ENCODE measurements at places on chromosomes 1 and 21.

DNA sequence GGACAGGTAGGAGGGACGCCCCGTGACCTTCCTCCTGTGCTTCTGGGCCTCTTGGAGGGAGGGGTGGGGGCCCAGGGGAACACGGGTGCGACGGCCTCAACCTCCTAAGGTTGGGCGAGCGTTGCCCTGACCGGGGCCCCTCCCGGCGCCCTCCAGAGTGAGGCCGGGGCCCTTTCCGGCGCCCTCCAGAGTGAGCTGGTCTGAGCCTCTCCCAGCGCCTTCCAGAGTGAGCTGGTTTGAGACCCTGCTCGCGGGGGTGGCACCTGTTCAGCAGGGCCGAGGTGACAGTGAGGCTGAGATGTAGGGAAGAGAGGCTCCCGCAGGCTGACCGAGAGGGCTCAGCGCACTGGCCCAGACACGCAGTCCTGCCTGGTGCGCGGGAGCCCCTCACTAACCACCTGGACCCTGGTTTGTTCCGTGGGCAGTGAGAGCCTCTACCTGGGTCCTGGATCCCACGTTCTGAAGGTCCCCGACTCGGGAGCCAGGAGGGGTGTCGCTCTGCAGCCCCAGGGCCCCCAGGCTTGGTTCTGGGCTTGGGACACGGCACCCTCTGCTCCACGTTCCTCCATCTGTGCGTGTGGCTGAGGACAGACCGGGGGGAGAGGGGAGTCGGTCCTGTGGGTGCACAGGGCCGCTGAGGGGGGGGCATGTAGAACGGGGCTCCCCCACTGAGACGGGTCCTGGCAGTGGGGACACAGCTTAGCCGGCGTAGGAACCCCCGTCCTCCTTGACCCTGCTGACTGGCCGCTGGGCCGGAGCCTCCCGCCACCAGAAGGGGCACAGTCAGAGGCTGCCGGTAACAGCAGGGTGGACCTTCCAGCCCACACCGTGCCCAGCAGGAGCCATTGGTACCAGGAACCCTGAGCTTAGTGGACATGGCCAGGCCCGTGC lies 1.4 kb downstream of the COL6A1 start:
- DNase-seq: peak; percentile 15

- no peak for DNase-seq
Measured at GRCh38 chr1:36796733-36797132, 237.6 kb downstream of the GRIK3 start.

GRCh38 chr1:87335175-87335884 lies 6.7 kb downstream of the LMO4 start:
- peak; percentile 72 for DNase-seq

DNA sequence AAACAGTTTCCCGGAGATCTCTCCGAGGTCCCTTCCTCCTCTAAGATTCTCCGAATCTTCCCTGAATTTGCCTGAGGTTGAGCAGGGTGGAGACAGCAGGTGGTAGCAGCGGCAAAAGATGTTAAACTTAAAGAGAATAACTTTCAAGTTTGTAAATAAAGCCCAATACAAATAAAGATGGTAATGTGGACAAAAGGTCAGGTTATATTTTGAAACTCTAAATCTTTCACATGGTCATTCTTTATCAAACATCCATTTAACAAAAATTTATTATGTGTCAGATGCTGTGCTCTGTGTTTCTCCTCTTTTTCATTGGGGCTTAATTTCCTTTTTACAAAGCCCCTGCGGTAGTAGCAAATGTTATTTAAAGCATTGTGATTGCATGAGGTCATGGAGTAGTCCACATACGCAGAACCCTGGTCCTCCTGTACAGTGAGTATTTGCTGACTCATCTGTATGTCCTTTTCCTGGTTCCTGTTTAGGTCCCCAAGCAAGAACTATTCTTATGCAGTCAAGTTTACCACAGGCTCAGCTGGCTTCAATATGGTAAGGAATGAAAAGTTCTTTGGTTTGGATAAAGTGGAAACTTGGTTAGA lies 119.2 kb downstream of the ITSN1 start:
- peak; percentile 14 for DNase-seq

GRCh38 chr1:204624631-204625216 lies 60.8 kb downstream of the LRRN2 start:
- DNase-seq: no peak

- no peak for DNase-seq
Measured at GRCh38 chr1:55572878-55573734, 357.9 kb upstream of the USP24 start.

DNA sequence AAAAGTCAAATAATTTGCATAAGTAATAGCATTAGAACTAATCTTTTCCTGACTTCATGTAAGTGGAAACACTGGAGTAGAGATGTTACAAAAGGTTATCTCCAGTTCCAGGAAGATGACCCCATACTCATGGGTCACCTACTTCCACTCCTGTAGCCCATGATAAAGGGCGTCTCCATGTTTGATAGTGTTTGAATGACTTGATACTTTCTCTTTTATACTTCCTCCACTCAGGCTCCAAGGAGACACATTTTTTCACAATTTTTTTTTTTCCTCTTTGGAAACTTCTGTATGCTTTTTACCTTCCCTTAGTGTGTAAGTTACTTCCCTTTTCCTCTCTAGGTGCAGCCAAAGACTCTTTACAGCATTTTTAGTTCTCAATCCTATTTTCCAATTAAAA lies 382.1 kb upstream of the B3GALT2 start:
- DNase-seq: no peak

- DNase-seq: no peak
Measured at GRCh38 chr1:30197639-30198450, 525.5 kb downstream of the MATN1 start.

DNA sequence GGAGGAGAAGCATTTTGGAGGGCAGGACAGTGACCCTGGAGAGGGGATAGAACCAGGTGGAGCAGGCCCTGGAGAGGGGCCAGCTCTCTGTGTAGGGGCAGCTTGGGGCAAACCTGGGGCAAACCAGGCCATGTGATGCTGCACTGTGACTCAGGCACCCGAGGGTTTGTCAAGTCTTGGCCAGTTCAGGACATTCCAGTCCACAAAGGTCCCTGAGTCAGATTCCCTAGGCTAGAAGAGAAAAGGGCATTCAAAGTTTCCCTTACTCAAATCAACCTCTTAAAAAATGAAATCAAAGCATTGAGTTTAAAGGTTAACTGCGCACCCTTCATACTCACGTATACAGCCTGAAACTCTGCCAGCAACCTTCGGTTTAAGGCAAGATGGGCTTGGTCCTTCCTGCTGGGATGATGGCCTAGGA lies 25.2 kb upstream of the PLA2G2C start:
- DNase-seq: no peak

DNA sequence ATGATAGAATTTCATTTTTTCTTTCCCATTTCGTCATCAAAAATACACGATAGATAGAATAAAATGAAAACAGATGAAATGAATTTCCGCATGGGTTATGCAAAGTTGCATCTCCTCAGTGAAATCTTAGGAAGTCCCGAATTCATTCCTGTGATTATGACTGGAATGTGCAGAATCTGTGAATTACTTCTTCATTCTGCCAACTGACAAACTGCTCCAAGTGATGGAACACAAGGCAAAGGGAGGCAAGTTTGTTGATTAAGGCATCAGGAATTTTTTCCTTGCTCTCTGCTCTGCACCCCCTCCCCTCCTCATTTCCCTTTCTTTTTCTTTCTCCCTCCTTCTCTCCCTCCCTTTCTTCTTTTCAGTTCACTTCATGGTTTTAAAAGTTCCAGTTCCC lies 37.0 kb upstream of the ADGRL4 start:
- DNase-seq: no peak

DNA sequence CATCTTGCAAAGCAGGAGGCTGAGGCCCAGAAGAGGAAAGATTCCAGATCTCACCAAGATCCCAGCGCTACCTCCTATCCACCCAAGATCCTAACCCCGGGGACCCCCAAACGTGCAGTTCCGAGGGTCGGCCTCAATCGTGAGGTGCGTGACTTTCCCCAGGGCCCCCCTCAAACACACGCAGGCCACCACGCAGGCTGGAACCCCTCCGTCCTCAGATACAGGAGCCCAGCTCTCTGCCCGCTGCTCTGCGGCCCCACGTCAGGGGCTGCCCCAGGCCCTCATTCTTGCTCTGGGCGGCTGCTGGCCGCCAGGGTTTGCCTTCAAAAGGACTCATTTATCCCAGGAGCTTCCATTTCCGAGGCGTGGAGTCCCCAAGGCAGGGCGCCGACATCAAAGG lies 39.9 kb downstream of the KRTAP10-1 start:
- DNase-seq: no peak

GRCh38 chr1:169044296-169044695 lies 62.2 kb upstream of the ATP1B1 start:
- no peak for DNase-seq

DNA sequence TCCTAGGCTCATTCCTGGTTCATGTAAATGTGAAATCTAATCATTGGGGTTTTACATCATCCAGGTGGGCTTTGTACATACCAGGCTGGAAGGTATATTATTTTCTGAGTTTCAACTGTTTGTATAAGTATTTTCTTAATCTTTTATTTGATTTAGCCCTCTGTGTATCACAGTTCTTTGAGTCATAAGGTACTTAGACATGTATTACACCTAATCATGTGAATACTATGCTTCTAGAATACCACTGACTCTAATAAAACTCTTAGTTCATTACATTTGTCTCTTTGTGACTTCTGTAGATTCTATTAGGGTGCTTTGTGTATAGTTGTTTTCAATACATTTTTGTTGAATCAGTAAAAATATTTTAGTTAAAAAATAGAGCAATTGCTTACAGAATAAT lies 92.8 kb downstream of the ZFYVE9 start:
- DNase-seq: no peak

DNA sequence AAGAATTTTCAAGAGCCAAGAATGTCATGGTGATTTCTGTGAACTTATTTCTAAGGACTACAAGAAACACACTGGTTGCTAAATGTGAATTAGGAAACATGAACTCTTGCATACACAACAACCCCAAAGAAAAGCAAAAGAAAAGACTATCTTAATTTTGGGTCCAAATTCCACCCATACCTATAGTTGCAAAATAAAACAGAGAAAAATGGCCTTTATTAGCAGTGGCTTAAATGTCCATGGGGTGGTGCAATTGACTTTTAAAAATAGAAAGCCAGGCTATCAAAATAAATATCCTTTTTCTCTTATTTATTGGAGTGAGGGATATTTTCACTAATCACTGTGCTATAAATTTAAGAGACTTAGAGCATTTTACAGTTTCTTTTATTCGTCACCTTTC lies 80.9 kb upstream of the DPYD start:
- DNase-seq: no peak

GRCh38 chr1:14037101-14037847 lies 337.3 kb downstream of the PRDM2 start:
- DNase-seq: no peak

- DNase-seq: no peak
Measured at GRCh38 chr1:232627645-232628334, 2.1 kb downstream of the SIPA1L2 start.

DNA sequence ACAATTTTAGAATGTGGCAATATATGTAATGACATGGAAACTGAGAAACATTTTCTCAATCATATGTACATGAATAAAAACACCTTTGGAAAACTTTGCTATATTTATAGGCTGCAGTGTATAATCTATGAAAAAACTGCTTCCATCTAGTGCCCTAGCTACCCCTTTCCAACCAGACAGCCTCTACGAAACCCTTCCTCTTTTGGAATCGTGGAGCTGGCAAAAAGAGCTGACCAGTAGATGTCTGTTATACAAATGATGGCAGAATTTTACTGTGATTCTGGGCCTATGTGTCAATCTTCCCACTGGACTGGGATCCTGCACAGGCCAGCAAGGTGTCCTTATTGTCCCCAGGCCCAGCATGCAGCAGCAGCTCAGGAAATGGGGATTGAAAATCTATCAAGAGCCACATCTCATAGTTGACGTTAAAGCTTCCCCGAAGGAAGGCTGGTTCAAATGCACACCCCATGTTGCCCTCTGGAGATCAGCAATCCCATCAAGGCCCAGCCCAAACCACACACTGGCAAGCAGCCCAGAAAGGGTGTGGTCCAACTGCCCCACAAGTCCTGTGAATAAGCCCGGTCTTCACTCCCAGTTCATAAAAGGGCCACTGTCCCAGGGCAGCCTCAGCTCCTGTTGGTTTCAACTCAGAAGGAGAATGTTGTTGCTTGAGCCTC lies 8.8 kb upstream of the FAM20B start:
- no peak for DNase-seq

- no peak for DNase-seq
Measured at GRCh38 chr21:42209801-42210479, 9.0 kb upstream of the ABCG1 start.

GRCh38 chr1:246750752-246751151 lies 26.5 kb downstream of the SCCPDH start:
- DNase-seq: no peak

DNA sequence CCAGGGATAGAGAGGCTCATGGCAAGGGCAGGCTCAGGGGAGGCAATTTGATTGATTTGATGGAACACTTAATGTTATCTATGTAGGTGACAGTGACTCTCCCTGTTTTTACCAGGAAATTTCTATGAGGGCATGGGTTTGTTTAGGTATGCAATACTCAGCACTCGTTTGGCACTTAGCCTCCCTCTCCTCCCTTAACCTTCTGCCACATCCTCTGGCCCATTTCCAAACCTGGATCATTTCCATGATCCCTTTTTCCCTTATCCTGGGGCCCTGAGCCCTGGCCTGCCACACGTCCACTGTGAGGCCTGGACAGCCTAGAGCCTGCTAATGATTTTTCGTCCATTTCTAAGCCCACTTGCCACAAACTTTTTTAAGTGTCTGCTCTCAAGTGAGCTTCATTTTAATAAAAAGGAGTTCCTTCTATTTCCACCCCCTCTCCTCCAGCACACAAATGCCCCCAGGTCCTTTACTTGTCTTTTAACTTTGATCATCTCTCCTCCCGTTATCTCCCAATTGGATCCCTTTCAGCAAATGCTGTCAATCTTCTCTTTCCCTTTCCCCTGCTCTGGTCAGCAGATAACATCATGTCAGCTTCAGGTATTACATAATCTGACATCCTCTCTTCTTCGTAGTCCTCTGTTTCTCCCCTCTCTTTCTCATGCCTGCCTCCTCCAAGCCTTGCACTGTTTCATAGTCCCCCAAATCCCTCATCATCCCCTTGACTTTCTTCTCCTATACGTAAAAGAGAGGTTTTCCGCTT lies 37.8 kb upstream of the GADD45A start:
- DNase-seq: no peak

DNA sequence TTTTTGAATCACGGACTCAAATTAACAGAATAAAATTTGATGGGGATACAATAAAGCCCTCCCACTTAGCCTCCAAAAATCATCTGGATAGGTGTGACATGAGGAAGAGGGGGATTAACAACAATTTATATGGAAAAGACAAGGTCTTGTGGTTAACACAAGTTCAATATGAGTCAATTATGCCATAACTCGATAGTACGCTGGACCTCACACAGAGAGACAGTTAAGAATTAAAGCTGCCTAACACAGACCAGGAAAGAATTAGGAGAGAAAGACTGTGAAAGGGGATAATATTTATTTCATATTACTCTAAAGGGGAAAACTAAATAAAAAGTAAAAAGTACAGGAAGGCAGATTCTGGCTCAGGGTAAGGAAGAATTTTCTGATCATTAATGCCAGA lies 243.7 kb upstream of the LYPLAL1 start:
- DNase-seq: no peak
